RCC 7860 (cell line): ENCODE measurements at places on chromosomes 2 and 18.
A peak's percentile ranks its signal among the peaks of the same experiment; 100 is the strongest.

GRCh38 chr2:108919571-108920373 lies 69.2 kb downstream of the EDAR start:
- DNase-seq = no peak

DNA sequence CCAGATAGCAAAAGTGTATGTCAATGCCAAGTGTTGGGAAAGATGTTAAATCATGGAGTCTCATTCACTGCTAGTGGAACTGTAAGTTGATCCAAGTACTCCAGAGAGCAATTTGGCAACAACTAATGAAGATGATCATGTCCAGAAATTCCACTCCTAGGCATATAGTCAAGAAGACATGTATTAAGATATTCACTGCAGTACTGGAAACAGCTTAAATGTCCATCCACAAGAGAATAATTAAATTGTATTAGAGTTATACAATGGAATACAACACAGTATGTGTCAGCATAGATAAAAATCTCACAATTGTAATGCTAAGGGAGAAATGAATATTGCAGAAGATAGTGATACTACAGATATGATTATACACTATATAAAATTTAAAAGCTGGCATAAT lies 15.2 kb upstream of the LBH start:
- DNase-seq = no peak

GRCh38 chr2:233772583-233772982 lies 5.5 kb upstream of the MROH2A start:
- DNase-seq = no peak

DNA sequence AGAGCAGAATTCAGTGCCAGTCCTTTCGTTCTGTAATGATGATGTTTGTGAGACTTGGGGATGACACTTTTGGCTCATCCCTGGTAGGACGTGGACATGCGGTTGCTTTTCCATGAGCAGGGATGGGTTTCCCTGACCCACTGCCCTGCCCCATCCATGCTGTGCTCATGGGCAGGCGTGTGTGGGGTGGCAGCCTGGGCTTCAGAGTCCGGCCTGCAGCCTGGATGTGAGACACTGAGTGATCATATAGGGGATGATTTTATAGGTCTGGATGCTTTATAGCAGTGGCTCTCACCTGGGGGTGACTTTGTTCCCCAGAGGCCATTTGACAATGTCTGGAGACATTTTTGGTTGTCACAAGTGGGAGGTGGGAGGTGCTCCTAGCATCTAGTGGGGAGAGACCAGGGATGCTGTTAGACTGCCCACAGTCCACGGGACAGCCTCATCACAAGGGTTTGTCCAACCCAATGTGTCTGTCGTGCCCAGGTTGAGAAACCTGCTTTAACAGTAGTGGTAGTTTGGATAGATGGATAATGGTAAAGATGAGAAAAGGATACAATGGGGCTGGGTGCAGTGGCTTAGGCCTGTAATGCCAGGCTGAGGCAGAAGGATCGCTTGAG lies 38.9 kb downstream of the LDLRAD4 start:
- DNase-seq = no peak

DNA sequence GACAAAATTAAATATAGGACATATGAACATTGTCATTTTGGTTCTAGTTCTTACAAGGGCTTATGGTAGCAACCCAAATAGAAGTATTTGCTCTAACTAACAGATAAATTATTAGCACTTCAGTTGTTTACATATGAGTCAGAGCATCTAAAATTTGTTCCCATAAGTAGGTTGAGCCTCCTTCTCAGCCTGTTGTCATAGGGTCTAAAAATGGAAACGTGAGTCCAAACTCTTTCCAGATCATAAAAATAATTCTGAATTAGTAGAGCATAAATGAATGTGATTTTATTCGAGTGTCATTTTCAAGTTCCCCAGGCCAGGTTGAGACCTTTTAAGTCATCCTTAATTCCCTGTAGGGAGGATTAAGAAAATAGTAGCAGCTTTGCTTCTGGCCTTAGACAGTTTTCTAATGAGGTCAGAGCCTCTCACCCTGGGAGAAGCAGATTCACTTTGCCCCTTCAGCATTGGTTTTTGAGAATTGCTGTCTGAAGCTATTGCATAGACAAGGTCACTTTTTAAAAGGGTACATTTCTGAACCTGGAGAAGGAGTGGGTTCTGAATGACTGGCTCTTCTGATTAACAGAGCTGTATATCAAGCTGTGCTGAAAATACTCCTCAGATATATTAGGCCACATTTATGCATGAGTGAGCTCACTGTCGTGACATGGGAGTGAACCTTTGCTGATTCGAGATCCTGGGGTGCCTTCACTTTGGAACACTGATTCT lies 164.3 kb downstream of the NEDD4L start:
- DNase-seq = peak; percentile 45

- no peak for DNase-seq
These were observed 82.8 kb upstream of the AFF3 start for GRCh38 chr2:100224988-100225710.

DNA sequence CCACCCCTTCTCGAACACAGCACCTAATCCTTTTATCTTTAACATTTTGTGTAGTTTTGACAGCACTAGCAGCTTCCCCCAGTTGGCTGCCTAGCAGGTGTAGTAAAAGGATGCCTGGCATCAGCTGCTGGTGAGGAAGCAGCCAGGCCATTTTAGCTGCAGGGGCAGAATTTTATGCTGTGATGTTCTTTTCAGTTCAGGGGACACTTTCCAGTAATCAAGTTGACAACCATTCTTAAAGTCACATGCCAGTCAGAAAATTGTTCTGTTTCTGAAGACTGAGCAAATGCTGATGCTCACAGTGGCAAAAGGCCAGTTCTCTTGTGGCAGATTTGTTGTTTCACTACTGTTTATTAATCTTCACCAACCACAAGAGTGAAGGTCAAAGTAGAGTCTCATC lies 570.8 kb downstream of the CCDC85A start:
- DNase-seq = no peak

- no peak for DNase-seq
These were observed 21.1 kb downstream of the ARHGAP15 start for GRCh38 chr2:143150287-143150686.
